ENCODE measurements at places on chromosomes 4 and X.

DNA sequence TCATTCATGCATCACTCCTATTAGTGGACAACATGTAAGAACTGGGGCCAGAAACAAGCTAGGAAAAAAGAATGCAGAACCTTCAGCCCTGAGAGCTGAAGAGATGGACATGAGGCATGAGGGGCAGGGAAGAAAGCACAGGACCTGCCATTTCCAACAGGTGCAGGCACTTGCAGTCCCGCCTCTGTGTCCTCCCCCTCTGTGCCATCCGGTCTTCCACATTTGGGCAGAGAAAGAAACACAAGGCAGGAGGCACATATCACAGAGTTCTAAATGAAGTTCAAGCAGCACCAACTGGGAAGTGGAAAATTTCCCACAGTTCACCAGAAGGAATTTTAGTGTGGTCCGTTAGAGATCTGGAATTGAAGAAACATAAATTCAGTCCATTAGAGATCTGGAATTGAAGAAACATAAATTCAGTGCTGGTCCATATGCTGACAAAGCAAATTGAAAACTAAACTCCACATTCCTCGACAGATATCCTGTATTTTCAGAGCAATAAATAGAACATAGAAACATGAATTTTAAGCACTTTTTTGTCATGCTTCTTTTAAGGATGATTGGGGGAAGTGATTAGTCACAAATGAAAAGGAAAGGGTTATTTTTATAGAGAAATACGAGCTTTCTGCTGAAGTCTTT is 57.2 kb upstream of the DAPP1 start:
- no peak for DNase-seq

DNA sequence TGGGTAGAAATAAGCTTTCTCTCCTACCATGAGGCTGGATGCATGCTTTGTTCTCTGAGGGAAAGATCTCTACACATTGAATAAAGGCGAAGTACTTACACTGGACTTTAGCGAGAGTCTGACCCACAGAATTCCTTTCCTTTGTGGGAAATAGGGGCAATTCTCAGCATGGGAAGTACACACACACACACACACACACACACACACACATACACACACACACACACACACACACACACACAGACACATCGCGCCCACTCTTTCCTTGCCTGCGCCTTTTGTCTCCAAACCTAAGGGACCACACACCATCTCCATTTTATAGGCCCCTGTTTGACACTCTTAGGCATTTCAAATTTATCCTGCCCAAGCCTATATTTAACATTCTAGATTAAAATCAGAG is 83.8 kb downstream of the LUZP4 start:
- no peak for DNase-seq

- no peak for DNase-seq
These were observed 2.8 kb upstream of the AWAT1 start for GRCh38 chrX:70231666-70232065.

DNA sequence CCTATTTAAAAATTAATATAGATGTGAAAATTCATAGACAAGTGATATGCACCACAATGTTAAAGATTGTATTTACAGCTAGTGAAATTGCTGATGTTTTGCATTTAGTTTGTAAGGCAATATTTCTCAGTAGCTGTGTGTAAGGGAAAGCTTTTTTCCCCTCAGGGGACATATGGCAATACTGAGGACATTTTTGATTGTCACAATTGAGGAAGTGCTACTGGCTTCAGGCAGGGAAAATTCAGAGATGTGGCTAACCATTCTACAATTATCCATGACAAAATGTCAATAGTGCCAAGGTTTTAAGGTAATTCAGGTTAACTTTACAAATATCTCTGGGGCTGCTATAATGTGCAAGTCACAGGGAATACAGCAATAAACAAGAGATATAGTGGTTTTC is 66.1 kb upstream of the IL15 start:
- no peak for DNase-seq

- DNase-seq: no peak
These were observed 32.4 kb upstream of the PJA1 start for GRCh38 chrX:69197690-69198089.

- no peak for DNase-seq
These were observed at the start of gene CYTL1 for GRCh38 chr4:5019274-5019673. CYTL1 (minus strand) TSS chr4:5019458; CDS start chr4:5019445, 13 bp downstream.

GRCh38 chr4:86831262-86832130 is 17.7 kb downstream of the SLC10A6 start:
- DNase-seq: peak; percentile 100

GRCh38 chr4:101252721-101253120 is 94.6 kb downstream of the PPP3CA start:
- DNase-seq: no peak

- DNase-seq: no peak
These were observed 28.8 kb downstream of the HHIP start for GRCh38 chr4:144674711-144675110.

- no peak for DNase-seq
These were observed 6.8 kb upstream of the KIAA0232 start for GRCh38 chr4:6775746-6776145.

DNA sequence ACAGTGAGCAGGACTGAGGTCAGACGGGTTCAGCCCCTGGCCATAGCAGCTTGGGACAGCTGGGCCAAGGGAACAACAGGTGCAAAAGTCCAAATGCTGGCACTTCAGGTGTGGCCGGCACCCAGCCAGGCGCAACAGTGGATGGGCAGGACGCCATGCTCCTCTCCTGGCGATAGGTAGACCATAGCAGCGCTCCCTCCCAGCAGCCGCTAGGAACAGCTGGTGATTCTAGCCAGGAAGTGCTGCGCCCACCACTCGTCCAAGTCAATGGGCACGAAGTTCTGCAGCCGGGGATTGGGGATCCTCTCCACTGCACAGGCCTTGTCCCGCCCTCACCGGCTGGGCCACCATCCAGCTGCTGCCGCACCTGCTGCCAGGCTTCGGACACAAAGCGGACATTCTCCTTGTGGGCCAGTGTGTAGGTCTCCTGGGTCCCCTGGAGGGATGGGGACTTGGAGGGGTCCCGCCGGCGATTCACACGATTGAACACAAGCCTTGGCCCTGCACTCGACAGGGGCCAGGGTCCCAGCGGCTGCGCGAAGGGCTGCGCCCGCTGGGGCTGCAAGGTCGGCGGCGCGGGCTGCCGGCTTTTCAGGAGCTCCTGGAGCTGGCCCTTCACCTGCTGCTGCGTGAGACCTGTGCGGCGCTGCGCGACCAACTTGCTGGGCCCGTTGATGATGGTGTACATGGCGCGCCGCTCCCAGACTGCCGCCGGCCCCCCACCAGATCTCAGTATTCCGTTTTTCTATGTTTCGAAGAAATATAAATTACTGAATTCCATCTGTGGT is 227.5 kb upstream of the STK26 start:
- DNase-seq: no peak

- peak; percentile 47 for DNase-seq
These were observed 28.2 kb downstream of the SAT1 start for GRCh38 chrX:23811108-23811651.

DNA sequence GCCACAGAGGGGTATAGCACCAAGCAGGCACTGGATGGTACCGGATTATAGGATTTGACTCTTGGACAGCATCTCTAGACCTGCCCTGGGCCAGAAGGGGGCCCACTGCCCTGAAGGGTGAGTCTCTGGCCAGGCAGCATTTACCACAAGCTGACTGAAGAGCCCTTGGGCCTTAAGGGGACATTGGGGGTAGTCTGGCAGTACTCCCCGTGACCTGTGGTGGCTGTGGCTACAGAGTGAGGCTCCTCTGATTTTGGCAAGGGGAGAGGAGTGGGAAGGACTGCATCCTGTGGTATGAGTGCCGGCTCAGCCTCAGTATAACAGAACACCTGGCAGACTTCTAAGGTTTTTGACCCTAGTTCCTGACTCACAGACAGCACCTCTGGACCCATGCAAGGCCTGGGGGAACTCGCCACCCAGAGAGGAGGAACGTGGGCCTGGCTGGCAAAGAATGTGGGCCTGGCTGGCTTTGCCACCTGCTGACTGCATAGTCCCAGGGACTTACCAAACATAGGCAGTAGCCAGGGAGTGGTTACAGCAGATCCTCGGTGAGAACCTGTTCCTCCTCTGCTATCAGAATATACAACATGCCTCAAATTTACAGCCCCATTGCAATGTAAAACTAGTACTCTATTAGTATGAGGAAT is 48.1 kb downstream of the ABCB7 start:
- no peak for DNase-seq

- no peak for DNase-seq
These were observed 27.4 kb upstream of the PLAC1 start for GRCh38 chrX:134685668-134686067.

GRCh38 chr4:40812386-40812785 is 62.6 kb downstream of the NSUN7 start:
- peak; percentile 9 for DNase-seq

DNA sequence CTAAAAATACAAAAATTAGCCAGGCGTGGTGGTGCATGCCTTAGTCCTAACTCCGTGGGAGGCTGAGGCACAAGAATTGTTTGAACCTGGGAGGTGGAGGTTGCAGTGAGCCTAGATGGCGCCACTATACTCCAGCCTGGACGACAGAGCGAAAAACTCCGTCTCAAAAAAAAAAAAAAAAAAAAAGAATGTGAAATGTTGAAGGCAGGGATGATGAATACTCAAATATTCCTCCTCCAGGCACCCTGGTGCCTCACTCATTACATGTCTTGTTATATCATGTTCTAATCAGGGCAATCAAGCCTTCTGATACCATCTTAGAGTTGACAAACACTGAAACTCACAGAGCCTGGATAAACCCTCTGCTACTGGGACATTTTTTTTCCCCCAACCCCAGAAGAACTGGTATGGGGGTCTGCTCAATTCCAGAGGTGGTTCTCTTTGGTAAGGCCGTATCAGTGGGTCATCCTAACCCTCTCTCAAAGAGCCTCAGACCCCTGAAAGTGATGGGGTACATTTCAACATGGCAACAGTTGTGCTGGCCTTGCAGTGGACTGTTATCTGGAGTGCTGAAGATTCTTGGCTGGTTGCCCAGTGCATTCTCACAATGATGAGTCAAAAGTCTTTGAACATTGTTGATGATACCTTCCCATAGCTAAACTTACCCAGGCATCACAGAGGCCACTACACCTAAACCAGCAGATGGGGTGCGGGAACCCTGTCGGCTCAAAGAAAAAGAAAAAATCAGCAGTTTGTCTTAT is 2.4 kb upstream of the SH3KBP1 start:
- DNase-seq: peak; percentile 68

- DNase-seq: no peak
These were observed 4.8 kb downstream of the CNGA1 start for GRCh38 chr4:48011722-48012121.

- DNase-seq: no peak
These were observed 21.1 kb downstream of the SCML1 start for GRCh38 chrX:17758382-17758781.

DNA sequence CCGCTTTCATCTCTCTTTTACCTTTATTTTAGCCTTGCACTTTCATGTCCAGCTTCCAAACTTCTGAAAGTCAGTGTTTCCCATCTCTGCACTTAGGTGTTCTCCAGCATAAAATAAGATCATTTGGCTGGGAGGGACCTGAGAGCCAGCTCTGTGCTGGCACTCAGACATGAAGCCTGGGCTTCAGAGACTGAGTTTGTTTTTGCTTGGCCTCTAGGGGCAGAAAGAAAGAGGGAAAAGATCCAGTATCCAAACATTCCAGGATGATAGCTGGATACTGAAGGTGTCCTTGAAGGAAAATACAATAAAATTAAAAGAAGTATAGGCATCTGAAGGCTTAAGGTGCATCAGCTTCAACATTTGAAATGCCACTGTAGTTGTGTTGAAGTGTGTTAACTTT is 202.4 kb upstream of the ZIC3 start:
- no peak for DNase-seq

GRCh38 chr4:90186229-90186628 is 59.0 kb downstream of the CCSER1 start:
- no peak for DNase-seq

DNA sequence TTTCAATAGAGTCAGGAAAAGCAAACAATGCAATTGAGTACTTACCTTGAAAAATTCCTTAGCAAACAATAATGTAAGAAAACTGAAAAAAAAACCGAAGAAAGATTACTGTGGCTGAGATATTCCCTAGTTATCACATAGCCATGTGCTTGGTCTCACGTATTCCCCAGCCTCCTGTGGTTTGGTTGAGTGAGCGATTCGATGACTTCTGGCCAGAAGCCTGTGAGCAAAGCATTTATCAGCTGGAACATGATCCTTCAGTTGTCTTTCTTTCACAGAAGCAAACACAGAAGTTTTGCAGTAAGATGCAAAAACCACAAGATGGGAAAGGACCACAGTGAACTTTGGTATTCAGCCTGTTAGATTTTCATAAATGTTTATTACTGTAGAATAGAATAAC is 1754.3 kb upstream of the AGA start:
- no peak for DNase-seq

- no peak for DNase-seq
These were observed 131.6 kb upstream of the MED14 start for GRCh38 chrX:40866893-40867292.

DNA sequence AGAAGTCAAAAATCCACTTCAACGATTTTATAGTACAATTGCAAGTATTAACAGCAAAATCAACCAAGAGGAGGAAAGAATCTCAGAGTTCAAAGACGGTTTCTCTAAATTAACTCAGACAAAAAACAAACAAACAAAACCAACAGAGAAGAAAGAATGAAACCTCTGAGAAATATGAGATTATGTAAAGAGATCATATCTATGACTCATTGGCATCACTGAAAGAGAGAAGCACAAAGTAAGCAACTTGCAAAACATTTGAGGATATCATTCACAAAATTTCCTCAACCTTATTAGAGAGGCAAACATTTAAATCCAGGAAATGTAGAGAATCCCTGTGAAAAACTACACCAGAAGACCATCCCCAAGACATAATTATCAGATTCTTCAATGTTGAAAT is 370.4 kb downstream of the INPP4B start:
- peak; percentile 91 for DNase-seq

DNA sequence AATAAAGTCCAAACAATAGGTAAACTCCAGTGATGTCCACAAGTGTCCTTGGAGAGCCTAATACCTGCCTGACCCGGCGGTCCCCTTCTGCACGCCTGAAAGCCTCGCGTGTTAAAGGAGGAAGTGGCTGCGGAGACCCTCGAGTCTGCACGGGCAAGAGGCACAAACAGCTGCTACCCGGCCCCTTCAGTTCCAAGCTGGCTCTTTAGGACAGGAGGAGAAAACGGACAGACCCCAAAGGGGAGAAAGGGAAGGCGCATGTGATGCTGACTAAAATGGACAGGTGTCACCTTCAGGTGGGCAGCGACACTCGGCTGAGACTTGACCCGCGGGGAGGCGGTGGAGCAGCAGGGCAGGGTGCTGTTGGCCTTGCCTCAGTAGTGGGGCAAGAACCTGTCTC is 102.7 kb upstream of the TENM3 start:
- DNase-seq: no peak

- DNase-seq: peak; percentile 77
These were observed 192.2 kb upstream of the FAT1 start for GRCh38 chr4:186915816-186916215.
